ENCODE measurements at places on chromosomes 12 and 14.
A peak's percentile ranks its signal among the peaks of the same experiment; 100 is the strongest.

DNA sequence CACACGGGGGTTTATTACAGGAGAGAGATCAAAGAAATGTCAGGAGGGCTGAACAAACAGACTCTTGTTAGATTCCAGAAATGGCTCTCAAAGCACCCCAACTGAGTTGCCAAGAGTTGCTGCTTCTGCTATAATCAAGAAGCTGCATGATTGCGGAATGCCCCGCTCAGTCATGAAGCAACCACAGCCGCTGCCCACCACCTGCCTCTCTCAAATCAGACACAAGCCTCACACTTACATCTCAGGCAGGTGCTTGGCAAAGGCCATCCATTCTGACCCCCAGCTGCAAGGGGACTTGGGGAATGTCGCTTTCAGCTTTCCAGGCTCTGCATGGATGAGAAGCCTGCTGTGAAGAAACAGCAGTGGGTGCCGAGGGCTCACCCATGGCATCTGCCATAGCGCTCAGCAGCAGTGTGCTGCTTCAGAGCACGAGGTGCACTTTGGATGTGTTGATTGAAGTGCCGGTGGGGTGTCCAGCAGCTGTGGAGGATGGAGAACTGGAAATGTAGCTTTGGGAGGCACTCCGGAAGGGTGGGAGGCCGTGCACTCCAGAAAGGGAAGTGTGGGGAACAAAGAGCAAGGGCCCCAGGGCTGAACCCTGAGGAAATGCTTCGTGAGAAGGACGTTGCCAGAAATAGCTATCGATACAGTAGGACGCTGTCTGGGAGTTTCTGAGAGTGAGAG lies 37.7 kb downstream of the LRRC74A start:
- DNase-seq, result peak; percentile 39

DNA sequence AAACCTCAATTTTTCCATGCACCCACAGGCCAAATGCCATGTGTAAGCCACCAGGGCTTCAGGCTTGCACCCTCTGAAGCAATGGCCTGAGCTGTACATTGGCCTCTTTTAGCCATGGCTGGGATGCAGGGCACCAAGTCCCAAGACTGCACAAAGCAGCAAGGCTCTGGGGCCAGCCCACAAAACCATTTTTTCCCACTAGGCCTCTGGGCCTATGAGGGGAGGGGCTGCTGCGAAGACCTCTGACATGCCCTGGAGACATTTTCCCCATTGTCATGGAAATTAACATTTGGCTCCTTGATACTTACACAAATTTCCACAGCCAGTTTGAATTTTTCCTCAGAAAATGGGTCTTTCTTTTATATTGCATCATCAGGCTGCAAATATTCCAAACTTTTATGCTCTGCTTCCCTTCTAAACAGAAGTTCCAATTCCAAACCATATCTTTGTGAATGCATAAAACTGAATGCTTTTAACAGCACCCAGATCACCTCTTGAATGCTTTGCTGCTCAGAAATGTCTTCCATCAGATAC lies 14.3 kb upstream of the OSBPL8 start:
- no peak for DNase-seq

GRCh38 chr12:68342966-68343365 lies 10.8 kb upstream of the MDM1 start:
- DNase-seq, result no peak

DNA sequence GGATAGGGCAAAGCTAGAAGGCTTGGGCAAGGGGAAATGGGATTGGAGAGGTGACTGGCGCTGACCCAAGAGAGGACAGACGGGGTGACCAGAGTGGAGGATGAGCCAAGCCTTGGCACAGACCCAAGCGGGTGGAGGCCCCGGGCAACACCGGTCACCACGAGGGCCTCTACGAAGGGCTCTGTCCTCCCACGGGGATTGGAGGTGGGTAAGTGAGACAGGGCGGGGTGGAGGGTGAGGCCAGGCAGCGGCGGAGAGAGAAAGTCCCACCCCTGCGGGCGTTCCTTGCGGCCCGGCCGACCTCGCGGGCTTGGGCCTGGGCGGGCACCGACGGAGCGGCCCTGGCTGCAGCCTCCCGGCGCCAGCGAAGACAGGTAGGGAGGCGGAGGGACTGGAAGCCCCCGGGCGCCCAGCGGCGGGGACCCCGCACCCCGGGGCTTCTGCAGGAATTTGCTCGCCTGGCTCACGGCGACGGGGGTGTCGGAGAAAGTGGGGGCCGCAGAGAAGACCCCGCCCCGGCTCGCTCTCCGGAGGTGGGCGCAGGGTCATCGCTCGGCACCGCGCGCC lies at the start of gene PAPLN:
Gene PAPLN, plus strand, starts transcription at position 288 of the 567 bp plus-strand sequence. CDS start 2,273 bp downstream, outside the sequence.
- no peak for DNase-seq

DNA sequence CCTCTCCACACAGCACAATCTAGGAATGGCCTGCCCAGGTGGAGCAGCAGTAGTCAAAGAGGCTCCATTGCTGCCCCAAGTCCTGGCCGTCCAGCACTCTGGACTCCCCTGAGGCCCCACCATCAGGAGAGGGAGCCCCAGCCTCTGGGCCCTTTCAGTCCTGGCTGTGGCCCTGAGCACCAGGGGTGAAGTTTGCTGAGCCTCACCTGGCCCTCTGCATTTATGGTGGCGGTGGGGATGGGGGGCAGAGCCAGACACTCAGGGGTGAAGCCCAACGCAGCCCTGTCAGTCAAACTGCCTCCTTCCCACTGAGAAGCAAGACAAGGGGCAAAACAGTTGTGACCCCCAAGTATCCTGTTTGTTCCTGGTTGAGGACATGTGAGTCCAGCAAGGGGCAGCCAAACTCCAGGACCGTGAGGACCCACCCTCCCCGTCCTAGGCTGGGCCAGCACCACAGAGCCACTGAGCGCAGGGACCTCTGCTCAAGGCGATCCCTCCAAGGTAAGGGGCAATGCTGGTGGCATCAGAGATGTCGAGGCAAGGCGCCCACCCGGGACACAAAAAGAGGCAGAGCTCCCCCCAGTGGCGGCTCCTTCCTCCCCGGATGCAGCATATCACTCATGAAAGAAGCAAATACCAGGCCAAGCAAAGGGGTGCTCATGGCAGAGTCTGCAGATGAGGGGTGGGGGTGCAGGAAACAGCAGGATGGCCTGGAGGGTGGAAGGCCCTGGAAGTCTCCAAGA lies 4.8 kb upstream of the AMN start:
- peak; percentile 62 for DNase-seq

DNA sequence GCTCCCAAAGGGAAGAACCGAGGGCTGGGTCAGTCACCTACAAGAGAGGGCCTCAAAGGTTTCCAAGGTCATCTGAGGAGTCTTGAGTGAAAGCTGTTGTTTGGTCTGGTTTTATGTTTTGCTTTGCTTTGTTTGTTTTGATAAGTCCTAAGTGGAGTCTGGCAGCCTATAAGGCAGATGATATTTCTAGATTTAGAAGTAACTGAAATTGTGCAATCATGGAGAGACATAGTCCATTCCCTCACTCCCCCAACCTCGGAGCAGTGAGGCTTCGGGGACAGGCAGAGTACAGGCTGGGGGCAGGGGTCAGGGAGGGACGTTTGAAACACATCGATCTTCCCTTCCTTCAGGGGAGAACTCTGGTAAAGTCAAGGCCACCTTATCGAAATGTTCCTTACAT lies 42.3 kb downstream of the TTC9 start:
- no peak for DNase-seq

GRCh38 chr12:120529641-120530417 lies 871 bp upstream of the COQ5 start:
- no peak for DNase-seq

DNA sequence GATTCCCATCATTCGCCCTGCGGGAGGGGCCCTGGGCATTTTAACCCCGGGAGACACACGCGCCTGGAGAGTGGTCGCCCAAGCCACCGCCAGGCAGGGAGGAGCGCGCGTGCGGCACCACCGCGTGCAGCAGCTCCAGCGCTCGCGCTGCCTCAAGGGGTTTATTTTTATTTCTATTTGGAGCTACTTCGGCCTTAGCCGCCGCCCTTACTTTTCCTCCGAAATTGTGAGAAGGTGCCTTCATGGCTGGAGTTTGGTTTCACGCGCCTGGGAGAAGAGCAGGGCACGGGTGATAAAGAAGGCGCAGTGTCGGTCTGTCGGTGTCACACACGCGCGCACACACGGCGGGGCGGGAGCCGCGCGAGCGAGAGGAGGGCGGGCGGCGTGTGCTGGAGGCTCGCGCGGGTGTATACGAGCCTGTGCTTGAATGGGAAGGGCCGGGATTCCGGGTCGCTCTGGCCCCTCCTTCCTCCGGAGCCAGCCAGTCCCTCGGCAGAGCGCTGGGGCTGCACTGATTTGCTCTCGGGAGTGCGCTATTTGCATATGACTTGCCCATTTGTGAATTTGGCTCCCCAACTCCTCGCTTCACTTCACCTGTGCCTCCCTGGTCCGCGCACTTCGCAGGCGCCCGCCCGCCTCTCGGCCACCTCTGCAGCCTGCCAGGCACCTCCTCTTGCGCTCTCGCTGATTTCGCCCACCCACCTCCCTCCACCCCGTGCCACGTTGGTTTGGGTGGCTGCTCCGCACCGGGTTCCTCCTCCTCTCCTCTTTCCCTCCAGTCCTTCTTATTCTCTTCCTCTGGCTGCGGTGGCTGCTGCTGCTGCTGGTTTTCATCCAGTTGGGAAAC lies 932.3 kb downstream of the DIO2 start:
- DNase-seq, result peak; percentile 77

DNA sequence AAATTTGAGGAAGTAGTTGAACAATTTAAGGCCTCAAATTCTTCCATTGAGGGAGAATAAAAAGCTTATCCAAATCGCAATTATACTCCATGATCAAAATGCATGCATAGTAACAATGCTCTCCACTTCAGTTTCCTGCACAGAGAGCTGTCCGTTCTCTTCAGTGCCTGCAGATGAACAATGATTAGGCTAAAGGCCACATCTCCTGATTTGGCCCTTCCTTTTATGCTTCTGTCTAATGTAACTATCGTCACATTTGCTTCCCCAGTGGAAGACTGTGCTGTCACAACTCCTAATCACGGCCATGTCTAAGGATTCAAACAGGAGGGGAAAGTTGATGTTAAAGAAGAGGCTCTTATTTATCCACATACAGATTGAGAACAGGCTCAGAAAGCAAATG lies 113.6 kb upstream of the NPAS3 start:
- DNase-seq, result no peak

- no peak for DNase-seq
Measured at GRCh38 chr12:67940780-67941243, 48.4 kb upstream of the IFNG-AS1 start.

GRCh38 chr12:77497647-77498046 lies 333.0 kb upstream of the NAV3 start:
- DNase-seq, result no peak

GRCh38 chr12:13164921-13165616 lies 31.5 kb upstream of the EMP1 start:
- no peak for DNase-seq

DNA sequence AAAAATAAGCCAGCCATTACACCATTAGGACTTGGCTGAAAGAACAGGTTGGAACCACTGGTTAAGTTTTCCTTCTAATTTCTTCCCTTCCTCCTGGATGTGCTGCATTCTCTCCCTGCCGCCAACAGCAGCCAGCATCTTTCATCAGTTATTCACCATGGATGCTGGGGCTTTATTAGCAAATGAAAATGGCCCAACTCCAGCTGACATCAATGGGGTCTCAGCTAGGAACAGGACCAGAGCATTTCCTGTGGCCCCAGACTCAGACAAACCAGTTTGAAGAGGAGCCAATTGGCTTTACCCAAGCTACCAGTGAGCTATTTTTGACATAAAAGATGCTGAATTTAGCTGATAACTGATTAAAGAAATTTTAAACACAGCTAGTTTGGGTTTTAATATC lies 26.0 kb upstream of the TBX5 start:
- DNase-seq, result no peak
